Tibial nerve (tissue), 4 donors: ENCODE measurements at places on chromosomes 7 and 10. TPM values are rescaled to one million over a fixed set of nuclear protein-coding genes. Genes with fewer than 3 reads are reported as not detected.

TLL2 gene
- total RNA-seq: 0.42 TPM

MUC3A gene
- total RNA-seq: 0.22 TPM

SPDYE17 gene
- not detected for total RNA-seq

PAPSS2 gene
- total RNA-seq: 24.0 TPM

CH25H gene
- total RNA-seq: 1.2 TPM

CPEB3 gene
- 8.8 TPM for total RNA-seq

GNAI1 gene
- total RNA-seq: 29.4 TPM

RASSF4 gene
- 181 TPM for total RNA-seq

NUTM2E gene
- not detected for total RNA-seq
